ENCODE measurements at places on chromosomes 11 and 22.

- no peak for DNase-seq
Measured at GRCh38 chr11:120532082-120532831, 20.7 kb downstream of the GRIK4 start.

GRCh38 chr11:57072640-57073039 is 83.9 kb downstream of the OR5AK2 start:
- peak; percentile 93 for DNase-seq

- no peak for DNase-seq
Measured at GRCh38 chr11:86513746-86514373, 139.2 kb downstream of the CCDC81 start.

DNA sequence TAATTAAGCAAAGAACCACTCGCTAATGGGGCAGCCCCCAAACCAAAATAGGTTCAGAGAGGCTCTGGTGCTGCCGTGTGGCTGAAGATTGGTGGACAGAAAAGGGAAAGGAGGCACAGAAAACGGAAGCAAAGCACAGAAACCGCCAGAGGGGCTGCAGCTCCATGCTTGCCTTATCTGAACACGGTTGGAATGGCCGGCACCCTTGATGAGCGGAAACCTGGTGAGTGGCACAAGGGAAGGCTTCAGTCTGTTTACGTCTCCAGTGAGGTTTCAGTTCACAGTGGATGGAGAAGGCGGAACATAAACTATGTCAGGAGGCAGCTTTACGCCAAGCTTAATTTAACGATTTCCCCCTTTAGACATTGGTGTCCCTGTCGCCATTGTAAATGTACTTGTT is 5.2 kb upstream of the PRR33 start:
- no peak for DNase-seq

DNA sequence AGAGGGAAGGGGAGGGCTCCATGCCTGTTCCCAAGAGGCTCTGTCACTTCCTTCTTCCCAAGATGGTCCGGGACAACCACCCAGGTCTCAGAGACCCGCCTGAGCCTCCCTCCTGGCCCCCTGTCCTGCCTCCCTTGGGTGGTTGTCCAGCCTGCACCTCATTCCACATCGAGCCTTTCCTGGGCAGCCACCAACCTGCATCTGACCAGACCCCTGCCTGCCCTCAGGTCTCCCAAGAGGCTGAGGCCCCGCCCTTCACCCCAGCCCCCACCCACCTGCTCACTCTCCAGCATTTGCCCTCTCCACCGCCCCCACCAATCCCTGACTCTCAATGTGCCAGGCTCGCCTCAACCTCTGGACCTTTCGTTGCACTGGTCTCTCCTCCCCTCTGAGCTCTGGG is 97.5 kb upstream of the LMO1 start:
- no peak for DNase-seq

GRCh38 chr22:47351836-47352579 is 589.6 kb downstream of the TBC1D22A start:
- no peak for DNase-seq

- DNase-seq = no peak
Measured at GRCh38 chr11:27678242-27678641, 22.0 kb downstream of the BDNF start.

DNA sequence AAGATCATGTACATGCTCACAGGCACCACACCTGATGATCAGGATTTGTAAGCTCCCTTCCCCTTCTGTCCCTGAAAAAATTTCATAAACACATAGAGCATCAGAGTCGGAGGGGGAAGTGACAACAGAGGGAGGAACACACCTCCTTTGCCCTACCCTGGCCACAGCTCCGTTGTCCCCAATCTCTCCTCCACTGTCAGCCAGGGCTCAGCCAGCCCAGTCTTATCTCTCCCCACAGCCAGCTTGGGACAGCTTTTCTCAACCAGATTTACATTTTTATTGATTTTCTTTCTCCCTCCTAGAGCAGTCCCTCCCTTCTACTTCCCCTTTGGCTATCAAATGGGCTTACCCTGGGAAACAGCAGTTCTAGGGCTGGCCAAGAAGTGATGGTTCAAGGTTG is 32.1 kb upstream of the TPBGL start:
- no peak for DNase-seq

DNA sequence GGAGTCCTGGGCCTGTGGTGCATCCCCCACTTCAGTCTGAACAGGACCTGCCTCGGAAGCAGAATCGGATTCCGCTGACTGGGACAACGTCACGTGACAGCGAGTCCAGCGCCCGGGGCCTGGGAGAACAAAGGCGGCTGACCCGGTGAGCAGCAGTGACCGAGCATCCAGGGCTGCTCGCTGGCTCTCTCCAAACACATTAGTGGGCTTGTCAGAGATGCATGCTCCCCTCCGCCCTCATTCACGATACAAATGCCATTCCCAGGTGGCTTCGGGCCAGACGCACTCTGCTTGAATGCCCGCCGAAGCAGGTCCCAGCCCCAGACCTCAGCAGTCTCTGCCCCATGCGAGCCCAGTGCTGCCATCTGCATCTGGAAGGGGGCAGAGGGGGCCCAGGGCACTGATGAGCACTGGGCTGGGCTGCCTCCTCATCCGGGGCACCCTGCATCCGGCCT is 91.0 kb downstream of the WNT7B start:
- no peak for DNase-seq

- DNase-seq = no peak
Measured at GRCh38 chr11:47899801-47900200, 51.7 kb upstream of the NUP160 start.

DNA sequence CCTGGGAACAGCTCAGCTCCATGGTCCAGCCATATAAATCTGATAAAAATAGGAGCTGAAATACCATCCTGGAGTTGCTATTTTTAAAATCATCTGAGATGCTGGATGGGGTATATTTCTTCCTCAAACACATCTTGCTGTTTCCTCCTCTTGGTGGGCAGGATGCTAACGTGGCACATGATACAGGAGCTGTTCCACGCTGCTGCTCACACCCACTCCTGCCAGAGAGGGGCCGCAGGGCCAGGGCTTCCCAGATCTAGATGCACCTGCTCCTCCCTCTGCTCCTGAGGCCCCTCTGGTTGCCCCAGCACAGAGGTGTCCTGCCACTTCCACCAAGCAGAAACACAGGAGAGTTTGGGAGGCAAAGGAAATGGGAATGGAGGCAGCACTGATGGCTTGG is 3.3 kb upstream of the ST3GAL4 start:
- DNase-seq = no peak

DNA sequence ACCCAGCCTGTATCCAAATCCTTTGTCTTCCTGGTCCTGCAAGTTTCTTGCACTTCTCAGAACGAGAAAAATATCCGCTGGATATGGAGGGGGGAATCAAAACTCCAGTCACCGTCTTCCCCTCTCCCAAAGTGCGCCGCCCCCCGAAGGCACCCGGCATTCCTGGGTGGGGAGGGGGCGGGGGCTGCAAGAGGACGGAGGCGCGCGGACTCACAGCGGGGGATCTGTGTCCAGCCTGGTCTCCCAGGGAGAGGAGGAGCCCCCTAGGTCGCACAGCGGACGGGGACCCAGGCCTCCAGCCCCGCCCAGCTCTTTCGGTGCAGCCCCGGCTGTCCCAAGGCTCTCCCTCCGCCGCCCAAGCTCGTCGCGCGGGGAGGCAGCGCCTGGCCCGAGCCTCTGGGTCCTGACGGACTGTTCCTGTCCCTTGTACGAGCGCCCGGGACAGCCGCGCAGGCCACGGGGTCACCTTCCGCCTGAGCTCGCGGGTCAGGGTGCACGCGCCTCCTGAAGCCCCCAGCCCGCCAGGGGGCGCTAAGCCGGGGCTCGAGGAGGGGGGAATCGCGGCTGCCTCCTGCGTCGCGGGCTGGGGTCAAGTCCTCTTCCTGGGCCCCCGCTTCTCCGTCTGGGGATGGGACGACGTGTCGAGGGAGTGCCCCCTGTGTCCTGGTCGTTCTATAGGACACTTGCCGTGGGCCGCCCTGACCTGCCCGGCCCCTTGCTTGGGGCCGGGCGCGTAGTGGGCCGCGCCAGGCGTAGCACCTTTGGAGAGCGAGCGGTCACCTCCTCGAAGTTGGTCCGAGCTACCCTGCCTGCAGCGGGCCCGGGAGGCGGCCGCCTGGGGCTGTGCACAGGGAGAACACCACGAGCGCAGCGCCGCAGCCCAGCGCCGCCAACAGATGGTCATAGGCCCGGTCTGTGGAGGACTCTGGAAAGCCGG is 2.4 kb upstream of the WNT11 start:
- DNase-seq = no peak
